ENCODE measurements at places on chromosomes 2 and 18. TPM values are rescaled to one million over a fixed set of nuclear protein-coding genes. Genes with fewer than 3 reads are reported as not detected.

DNA sequence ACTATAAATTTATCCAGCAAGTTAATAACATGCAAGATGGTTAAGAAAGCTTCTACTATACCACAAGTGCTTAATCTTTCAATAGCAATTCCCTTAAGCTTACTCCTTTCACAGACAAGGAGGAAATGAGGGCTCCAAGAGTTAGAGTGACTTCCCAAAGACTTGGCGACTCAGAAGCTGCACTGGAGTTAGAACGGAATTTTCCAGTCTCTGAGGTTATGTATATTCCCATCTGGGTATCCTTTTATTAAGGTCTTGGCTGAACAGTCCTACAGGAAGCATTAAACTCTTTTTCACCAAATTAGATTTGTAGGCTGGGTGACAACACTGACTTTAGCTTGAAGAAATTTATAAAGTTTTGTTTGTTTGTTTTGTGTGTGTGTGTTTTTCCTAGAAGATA, 256.9 kb upstream of the DPP10 start:
- DNase-seq: no peak

Gene SIX3
- not detected for total RNA-seq

DNA sequence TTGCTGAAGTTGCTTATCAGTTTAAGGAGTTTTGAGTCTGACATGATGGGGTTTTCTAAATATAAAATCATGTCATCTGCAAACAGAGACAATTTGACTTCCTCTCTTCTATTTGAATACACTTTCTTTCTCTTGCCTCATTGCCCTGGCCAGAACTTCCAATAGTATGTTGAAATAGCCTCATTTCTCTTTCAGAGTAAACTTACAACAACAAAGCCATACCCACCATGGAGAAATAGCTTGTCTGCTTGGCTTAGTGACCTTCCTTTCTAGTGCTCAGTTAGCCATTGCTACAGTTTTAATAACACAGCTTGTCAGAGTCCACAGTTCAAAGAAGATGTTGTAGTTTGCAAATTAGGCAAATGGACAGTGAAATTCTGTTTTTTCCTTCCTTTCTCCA, 228.0 kb downstream of the ETAA1 start:
- DNase-seq: no peak

Gene WNT10A
- total RNA-seq: 11.1 TPM

Gene ASXL3
- not detected for total RNA-seq

Gene ZC3H6
- total RNA-seq: 36.8 TPM

Gene MYL12B
- total RNA-seq: 199 TPM

DNA sequence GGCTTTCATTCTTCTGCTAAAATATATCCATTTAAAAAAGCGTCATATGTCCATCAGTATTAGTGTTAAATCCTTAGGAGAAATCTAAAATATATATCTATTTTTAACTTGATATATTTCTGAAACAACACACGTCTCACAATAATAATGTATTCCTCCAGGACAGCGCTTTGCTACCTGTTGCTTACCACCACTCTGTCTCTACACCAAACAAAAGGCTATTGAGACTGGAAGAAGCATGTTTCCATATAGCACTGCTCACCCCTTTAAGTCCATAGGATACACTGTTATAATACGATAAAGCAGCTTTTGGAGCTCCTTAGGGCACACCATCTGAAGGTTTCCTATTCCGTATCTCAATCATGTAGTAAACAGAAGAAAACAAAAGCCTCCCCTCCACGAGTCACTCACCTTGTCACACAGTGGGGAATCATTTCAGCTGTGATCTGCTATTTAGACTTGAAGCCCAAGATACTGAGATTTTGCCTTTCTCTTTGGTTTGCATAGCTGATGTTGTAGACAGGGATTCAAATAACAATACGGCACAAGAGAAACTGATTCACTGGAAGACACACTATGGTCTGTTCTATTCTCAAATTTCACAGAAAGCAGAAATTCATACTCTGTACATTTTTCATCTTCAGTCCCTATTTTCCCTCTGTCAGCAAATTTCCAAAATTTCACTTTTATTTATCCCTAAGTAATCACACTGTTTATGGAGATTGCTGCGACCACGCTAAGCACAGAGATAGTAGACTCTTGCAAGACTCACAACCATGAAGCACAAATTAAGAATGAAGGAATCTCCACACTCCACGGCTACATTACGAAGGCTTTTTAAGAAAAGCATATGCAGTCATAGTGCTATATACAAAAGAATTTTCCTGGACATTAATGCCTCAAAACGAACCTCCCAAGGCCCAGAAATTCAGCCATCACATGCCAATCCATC, 187.1 kb downstream of the TCF4 start:
- DNase-seq: no peak

DNA sequence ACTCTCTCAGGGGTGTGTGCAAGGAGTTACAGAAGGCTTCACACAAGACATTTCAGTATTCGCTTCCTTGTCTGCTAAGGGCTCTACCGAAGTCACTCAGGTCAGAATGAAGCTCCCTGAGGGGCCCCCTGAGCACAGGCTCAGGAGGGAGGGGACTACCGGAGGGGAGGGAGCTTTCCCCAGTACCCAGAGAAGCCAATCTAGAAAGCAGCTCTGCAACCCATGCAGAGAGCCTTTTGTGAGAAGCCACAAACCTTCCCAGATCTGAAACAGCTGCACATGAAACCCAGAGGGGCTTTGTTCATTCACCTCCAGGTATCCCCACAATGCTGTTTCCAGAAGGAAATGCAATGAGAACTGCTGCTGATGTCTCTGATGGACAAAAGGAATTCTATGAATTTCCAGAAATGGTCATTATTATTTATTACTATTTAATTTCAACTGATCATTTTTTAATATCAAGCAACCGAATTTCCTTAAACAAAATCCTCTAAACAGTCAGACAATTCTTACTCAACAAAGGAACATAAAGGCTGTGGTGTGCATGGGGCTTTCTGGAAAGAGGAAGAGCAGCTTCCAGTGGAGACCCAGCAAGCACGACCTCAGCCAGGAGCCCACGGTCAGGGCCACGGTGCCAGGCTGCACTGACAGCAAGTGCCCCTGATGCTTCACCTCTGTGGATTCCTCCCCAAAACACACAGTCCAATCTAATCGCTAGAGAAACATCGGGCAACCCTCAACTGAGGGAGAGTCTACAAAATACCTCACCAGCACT, 42.0 kb downstream of the NDUFA10 start:
- no peak for DNase-seq

DNA sequence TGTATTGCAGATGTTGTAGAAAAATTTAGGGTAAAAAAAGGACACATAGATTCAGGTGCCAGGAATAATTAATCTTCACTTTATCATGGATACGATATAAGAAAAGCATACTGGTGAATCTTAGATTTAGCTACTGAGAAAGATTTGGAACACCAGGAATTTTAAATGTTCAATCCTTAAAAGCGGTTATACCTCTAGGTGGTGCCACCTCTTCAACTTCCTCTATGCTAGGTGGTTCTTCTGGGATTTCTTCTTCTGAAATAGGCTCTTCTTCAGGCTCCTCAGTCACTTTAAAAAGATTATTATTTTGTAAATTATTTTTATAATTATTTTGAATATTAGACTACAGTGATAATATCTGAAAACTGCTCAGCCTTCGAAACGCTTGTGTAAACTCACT, 133.1 kb downstream of the TTN start:
- DNase-seq: no peak

Gene PROKR1
- total RNA-seq: not detected

DNA sequence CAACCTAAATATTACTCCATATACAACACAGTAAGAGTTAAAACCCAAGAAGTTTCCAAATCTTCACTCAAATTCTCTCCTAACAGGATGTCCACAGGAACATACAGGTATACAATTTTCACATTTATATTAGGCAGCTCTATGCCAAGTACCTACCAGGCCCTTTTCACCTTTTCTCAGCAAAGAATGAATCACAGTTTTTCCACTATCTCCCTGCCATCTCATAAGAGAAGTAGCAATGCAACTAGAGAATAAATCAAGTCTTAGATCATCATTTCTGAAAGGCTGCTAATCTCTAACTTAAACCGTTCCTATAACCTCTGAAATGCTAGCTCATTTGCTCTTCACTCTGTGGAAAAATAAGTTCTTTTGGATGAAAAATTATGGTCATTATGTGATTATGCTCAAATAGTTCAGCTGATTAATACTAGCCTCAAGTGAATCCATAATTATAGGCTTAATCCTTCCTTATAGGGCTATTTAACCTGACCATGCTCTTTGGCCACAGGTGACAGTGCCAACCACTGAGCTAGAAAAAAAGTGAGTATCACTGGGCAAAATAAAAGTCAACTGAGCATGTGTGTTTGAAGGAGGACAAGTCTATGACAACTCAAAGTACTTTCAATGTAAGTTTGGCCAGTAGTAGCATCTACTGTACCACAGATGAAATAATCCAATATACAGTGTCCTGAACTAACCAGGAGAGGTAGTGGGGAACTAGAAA, 79.7 kb downstream of the COBLL1 start:
- DNase-seq: no peak

DNA sequence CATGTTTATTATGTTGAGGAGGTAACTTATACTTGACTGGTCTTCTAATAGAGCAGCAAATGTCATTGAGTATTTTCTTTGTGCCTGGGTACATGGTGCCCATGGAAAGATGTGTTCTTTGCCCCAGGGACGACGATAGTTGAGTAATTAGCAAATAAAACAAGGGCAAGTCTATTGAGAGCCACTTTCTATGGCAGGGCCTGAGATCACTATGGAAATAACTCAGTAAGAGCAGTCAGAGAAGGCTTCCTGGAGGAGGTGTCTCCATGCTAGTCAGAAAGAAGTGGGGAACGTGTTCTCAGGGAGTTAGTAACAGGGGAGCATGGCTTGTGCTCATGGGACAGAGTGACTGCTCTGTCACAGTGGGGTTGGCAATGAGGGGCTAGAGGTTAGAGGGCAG, 28.6 kb downstream of the CTIF start:
- no peak for DNase-seq

GRCh38 chr2:168573128-168573903, 117.2 kb downstream of the CERS6 start:
- DNase-seq: no peak

GRCh38 chr2:20635113-20635510, 15.8 kb downstream of the HS1BP3 start:
- no peak for DNase-seq

DNA sequence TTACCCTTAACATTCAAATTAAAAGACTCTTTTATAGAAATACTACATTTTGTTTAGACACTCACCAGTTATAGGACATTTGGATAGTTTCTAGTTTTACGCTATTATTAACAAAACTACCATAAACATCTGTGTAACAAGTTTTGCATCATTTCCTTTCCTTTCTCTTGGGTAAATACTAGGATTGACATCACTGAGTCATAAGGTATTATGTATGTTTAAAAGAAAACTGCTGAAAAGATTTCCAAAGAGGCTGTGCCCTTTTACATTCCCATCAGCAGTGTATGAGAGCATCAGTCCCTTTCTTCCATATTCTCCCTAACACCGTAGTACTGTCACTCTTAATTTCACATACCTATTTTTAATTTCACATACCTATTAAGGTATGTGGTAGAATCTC, 130.6 kb downstream of the USP34 start:
- no peak for DNase-seq

- no peak for DNase-seq
Observed at GRCh38 chr2:27973592-27973991, 83.1 kb downstream of the BABAM2 start.

DNA sequence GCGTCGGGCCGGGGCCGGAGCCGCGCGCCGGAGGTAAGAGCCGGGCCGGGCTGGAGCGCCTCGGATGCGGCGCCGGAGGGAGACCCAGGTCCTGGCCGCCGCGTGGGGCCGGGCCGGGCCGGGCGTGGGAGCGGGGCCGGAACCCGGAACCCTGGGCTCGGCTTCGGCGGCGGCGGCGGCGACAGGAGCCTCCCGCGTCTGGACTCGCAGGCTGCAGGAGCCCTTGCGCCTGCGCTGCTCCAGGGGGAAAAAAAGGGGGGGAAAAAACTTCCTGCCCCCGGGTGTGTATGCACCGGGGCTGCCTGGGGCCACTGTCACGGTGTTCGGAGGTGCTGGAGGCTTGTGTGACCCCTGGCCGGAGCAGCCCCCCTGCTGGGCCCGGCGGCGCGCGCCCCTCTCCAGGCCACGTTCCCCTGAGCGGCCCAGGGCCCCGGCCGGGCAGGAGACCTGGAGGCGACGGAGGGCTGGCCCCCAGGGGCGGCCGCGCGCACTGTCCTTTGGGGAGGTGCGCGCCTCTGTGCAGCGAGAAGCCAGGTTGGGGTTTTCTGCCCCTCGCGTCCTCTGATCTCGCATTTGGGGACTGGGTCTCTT, 864 bp downstream of the KLHL29 start:
- DNase-seq: peak; percentile 3

GRCh38 chr2:158818511-158818910, 23.4 kb downstream of the DAPL1 start:
- no peak for DNase-seq

- DNase-seq: no peak
Observed at GRCh38 chr2:128489526-128490273, 171.0 kb upstream of the HS6ST1 start.

- no peak for DNase-seq
Observed at GRCh38 chr18:55748227-55748738, 160.3 kb upstream of the TCF4 start.

DNA sequence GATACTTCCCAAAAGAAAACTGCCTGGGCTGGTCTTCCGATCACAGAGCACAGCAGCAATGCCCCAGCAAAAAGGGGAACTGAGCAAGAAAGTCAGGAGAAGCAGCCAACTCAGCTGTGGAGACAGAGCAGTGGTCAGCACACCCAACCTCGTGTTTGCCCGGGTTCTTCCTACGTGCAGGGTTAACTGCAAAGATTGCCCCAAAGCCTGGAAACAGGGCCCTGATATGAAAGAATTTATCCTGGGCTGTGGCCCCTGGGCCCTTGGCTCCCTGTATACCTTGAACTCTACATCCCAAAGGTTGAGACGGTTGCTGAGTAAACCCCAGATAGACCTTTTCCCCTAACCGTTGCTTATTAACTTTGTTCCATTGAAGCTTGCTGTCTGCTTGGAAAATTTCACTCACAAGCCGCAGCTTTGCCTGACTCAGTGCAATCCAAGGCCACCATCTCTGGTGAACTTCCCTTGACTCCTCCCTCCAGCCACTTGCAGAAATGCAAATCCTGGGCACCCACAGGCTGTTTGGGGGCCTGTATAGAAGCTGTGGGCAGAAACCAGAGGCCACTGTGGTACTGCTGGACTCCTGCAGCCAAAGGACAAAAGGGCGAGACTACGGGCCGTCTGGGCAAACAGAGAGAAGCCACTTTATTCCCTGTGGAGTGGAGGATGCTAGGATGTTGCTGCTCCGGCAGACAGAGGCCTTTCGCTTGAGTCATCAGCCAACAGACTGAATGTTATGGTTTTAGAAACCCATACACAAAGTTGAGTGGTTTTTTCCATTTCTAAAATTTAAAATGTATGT, 18.2 kb downstream of the NRP2 start:
- DNase-seq: no peak

Measured in CD4-positive, alpha-beta memory T cell (primary cell).